ENCODE measurements at places on chromosomes 1 and 21.

- DNase-seq, result no peak
These were observed 65.3 kb downstream of the VAV3 start for GRCh38 chr1:107899655-107900054.

DNA sequence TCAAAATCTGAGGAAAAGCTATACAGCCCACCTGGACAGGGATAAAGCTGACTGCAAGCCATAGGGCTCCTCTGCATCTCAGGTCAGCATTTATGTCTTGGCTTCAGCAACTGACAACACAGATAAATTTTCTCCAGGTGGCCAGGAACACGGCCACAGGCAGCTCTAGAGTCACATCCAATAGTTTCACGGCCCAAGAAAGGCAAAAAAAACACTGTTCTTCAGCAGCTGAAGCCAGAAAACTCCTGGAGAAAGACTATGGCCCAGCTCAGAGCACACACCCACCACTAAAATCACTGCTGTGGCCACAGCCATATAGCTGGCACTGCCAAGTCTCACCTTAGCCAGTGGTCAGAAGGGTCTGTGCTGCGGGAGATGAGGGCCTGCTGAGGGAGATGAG is 77.8 kb downstream of the HSF2BP start:
- DNase-seq, result no peak

GRCh38 chr21:36510911-36511310 is 31.0 kb upstream of the CLDN14 start:
- DNase-seq, result no peak

DNA sequence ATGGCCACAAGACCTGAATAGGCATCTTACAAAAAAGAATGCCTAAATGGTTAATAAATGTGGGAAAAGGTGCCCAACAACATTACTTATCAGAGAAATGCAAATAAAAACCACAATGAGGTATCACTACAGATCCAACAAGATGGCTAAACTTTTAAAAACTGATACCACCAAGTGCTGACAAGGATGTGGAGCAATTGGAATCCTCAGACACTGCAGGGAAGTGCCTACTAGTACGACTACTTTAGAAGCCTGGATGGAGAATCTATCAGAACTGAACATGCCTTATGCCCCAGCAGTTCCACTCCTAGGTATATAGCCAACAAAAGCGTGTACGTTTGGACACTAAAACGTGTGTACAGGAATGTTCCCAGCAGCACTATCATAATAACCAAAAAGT is 19.9 kb downstream of the TNFRSF8 start:
- DNase-seq, result no peak

All from fibroblast of skin of right quadriceps (primary cell).